ENCODE measurements at places on chromosomes 13 and 19.
A peak's percentile ranks its signal among the peaks of the same experiment; 100 is the strongest.

GRCh38 chr19:4533835-4534424 is 1.1 kb downstream of the PLIN5 start:
- H3K4me3 ChIP-seq = no peak overlapping the region
- H3K27ac ChIP-seq = no peak overlapping the region
- DNase-seq = no peak
- peaks cover 14% of the 10 kb centered on the region for H3K4me1 ChIP-seq

- no peaks in the 10 kb centered on the region for H3K36me3 ChIP-seq
- H3K4me1 ChIP-seq = peaks cover 38% of the 10 kb centered on the region
- DNase-seq = peak; percentile 91
- H3K27me3 ChIP-seq = no peaks in the 10 kb centered on the region
- peak overlapping the region; percentile 91 for H3K27ac ChIP-seq
Measured at GRCh38 chr19:16070366-16070990, 5.8 kb upstream of the TPM4 start.

- no peak overlapping the region for H3K4me3 ChIP-seq
- no peaks in the 10 kb centered on the region for H3K36me3 ChIP-seq
- no peak overlapping the region for H3K27ac ChIP-seq
- no peaks in the 10 kb centered on the region for H3K4me1 ChIP-seq
- DNase-seq = no peak
Measured at GRCh38 chr13:43908156-43909126, 28.7 kb downstream of the LACC1 start.

- H3K4me1 ChIP-seq = no peaks in the 10 kb centered on the region
- no peaks in the 10 kb centered on the region for H3K36me3 ChIP-seq
- H3K4me3 ChIP-seq = no peak overlapping the region
- H3K27me3 ChIP-seq = no peaks in the 10 kb centered on the region
- H3K27ac ChIP-seq = no peak overlapping the region
- DNase-seq = no peak
Measured at GRCh38 chr13:47841151-47841550, 159.9 kb downstream of the SUCLA2 start.

GRCh38 chr19:48290401-48290770 is 20.5 kb downstream of the ZNF114 start:
- no peak overlapping the region for H3K27ac ChIP-seq
- H3K4me3 ChIP-seq = no peak overlapping the region
- no peak for DNase-seq
- no peaks in the 10 kb centered on the region for H3K36me3 ChIP-seq
- peaks cover 5% of the 10 kb centered on the region for H3K27me3 ChIP-seq

DNA sequence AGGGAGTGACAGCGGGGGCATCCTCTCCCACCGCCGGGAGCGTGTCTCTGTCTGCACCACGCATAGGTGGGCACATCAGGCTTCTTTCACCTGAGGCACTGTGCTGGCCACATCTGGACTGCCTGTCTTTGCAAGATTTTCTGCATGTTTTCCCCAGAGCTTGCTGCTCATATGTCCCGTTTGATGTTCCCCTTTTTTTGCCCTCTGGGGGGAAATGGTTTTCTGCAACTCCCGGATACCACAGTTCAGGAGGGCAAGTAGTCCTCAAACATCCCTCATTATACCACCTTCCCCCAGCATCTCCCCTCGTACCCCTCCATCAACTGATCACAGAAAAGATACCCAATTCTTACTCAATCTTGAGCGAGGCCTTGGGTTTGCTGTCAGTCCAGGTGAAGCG is 168.0 kb downstream of the PAN3 start:
- DNase-seq = no peak
- H3K36me3 ChIP-seq = no peaks in the 10 kb centered on the region
- H3K27ac ChIP-seq = no peak overlapping the region

DNA sequence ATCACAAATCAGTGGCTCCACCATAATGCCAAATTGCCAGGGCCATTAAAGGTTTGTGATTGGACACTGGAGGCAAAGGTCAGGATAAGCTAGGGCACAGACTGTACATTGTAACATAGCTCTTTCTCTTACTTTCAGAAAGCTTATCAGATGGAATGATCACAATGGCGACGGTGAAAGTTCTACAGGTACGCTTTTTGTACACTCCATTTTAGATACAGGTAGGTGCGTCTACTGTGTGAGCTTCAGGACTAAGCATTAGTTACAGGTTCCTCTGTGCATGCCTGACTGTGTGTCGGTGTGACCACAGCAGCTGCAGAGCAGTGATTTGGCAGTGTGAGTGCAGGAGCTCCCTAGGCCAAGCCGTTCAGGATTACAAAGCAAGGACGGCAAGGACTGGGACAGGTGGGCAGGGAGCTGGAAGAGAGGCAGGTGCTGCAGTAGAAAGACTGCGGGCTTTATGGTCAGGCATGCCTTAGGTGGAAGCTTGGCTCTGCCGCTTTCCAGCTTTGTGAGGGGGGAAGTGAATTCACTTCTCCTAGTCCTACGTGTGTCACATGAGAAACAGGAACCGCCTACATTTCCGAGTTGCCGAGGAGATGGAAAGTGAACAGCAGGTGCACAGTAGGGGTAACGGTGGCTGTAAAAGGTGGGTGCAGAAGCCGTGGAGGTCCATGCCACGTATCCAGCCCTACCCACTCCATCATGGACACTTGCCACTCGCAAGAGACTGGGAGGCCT is 49.6 kb downstream of the MRPL57 start:
- H3K36me3 ChIP-seq = no peaks in the 10 kb centered on the region
- H3K27me3 ChIP-seq = no peaks in the 10 kb centered on the region
- no peaks in the 10 kb centered on the region for H3K4me1 ChIP-seq
- no peak overlapping the region for H3K4me3 ChIP-seq
- DNase-seq = no peak

- no peak for DNase-seq
- no peak overlapping the region for H3K4me3 ChIP-seq
- peaks cover 12% of the 10 kb centered on the region for H3K4me1 ChIP-seq
- no peaks in the 10 kb centered on the region for H3K36me3 ChIP-seq
- no peaks in the 10 kb centered on the region for H3K27me3 ChIP-seq
Measured at GRCh38 chr13:40121722-40122121, 466.3 kb downstream of the COG6 start.

- H3K4me1 ChIP-seq = no peaks in the 10 kb centered on the region
- H3K27ac ChIP-seq = no peak overlapping the region
- no peaks in the 10 kb centered on the region for H3K27me3 ChIP-seq
Measured at GRCh38 chr13:62551588-62551987, 1135.9 kb upstream of the PCDH20 start.

DNA sequence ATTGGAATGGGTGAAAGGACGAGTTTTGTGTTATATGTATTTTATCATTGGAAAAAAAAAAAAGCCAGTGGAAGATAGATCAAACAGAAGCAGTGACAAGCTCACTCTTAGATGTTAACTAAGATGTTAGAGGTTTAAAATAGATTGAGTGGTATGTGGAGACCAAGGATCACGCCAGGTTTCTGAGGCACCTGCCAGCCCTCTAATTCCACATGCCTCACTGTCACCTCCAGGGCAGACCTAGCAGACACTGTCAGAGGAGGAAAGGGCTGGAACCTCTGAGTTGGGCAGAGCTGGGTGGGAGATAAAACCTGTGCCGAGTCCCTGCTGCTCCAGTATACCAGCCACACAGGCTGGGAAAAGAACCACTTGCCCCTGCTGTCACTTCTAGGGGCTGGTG is 57.5 kb upstream of the SIAH3 start:
- H3K27me3 ChIP-seq = no peaks in the 10 kb centered on the region
- no peaks in the 10 kb centered on the region for H3K4me1 ChIP-seq
- no peak for DNase-seq
- no peaks in the 10 kb centered on the region for H3K36me3 ChIP-seq
- H3K4me3 ChIP-seq = no peak overlapping the region

- no peaks in the 10 kb centered on the region for H3K27me3 ChIP-seq
- DNase-seq = no peak
- peaks cover 64% of the 10 kb centered on the region for H3K36me3 ChIP-seq
- H3K4me1 ChIP-seq = peaks cover 3% of the 10 kb centered on the region
- no peak overlapping the region for H3K4me3 ChIP-seq
Measured at GRCh38 chr19:48986211-48986610, 6.9 kb downstream of the GYS1 start.

DNA sequence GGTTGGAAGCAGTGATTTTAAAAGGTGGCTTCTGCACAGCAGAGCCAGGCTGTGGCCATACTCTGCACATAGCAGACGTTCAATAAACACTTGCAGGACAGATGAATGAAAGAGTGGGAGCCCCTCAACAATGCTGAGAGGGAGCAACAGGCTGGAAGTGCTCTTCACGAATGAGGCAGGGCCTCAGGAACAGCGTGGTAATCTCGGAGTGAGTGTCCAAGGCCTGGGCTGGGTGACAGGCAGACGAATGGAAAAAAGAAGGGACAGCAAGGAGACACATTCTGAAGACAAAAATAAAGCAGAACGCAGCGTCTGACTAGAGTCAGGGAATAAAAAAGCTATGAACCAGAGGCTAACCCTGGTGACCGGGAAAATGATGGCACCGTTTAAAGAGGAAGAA is 11.1 kb downstream of the GJA3 start:
- no peaks in the 10 kb centered on the region for H3K36me3 ChIP-seq
- no peak overlapping the region for H3K4me3 ChIP-seq
- no peaks in the 10 kb centered on the region for H3K4me1 ChIP-seq
- no peak overlapping the region for H3K27ac ChIP-seq
- DNase-seq = no peak
- peaks cover 46% of the 10 kb centered on the region for H3K27me3 ChIP-seq

DNA sequence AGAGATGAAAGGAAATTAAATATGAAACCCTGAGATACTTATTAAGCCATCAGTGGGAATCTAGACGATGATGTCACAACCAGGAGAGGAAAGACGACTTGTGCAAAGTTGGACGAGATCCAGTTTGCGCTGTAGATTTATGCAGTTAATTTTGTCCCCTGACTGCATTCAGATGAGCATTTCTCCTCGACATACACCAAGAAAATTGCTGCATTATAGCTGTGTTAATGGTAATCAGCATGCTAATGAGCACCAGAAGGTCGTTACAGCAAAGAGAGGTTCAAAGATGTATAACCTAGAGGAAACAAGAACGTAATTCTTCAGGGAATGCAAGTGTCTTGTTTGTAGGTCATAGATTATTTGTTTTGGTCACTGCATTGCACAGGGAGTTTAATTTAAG is 371.7 kb downstream of the RBM26 start:
- no peaks in the 10 kb centered on the region for H3K4me1 ChIP-seq
- H3K27ac ChIP-seq = no peak overlapping the region
- no peak overlapping the region for H3K4me3 ChIP-seq
- no peak for DNase-seq

DNA sequence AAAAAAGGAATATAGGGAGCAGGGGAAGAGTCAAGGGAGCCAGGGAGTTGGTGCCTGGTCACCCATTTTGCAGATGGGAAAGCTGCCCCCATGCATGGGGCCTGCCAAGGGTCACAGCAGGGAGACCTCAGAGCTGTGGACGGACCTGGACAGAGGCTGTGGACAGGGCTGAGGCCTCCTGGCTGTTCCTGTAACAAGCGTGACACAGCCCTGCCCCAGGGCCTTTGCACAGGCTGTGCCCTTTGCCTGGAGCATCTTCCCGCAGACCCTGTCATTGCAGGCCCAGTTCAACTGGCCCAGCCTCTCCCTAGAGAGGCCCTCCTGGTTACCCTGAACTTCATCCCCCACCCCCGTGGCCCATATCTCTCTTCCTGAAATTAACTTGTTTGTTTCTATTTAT is 6.4 kb downstream of the TNFAIP8L1 start:
- DNase-seq = no peak
- H3K4me1 ChIP-seq = no peaks in the 10 kb centered on the region
- no peak overlapping the region for H3K4me3 ChIP-seq
- no peaks in the 10 kb centered on the region for H3K27me3 ChIP-seq
- H3K36me3 ChIP-seq = no peaks in the 10 kb centered on the region

- no peak for DNase-seq
- H3K36me3 ChIP-seq = no peaks in the 10 kb centered on the region
- H3K27me3 ChIP-seq = no peaks in the 10 kb centered on the region
- no peak overlapping the region for H3K4me3 ChIP-seq
- no peak overlapping the region for H3K27ac ChIP-seq
- H3K4me1 ChIP-seq = no peaks in the 10 kb centered on the region
Measured at GRCh38 chr13:71801781-71802180, 65.2 kb downstream of the DACH1 start.

- H3K36me3 ChIP-seq = no peaks in the 10 kb centered on the region
- DNase-seq = no peak
- no peaks in the 10 kb centered on the region for H3K27me3 ChIP-seq
Measured at GRCh38 chr13:111202156-111202621, 87.1 kb downstream of the ARHGEF7 start.

DNA sequence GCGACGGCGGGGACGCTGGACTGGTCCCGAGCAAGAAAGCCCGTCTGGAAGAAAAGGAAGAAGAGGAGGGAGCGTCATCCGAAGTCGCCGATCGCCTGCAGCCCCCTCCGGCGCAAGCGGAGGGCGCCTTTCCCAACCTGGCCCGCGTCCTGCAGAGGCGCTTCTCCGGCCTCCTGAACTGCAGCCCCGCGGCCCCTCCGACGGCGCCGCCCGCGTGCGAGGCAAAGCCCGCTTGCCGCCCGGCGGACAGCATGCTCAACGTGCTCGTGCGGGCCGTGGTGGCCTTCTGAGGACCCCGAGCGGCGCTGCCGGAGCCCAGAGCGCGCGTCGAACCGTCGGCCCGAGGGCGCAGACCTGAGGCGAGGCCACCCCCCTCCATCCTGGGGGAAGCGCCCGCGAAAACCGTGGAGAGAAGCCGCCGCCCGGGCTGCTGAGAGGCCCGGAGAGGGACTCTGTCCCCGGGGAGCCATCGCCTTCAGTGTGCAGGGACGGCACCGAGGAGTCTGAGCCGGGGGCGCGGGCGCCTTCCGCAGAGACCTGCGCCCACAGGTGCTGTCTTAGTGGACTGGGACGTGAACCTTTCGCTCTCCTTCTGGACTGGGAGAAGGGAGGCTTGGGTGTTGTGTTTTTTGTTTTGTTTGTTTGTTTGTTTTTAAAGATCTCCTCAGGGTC is 3.5 kb downstream of the IER2 start:
- peak overlapping the region; percentile 99 for H3K27ac ChIP-seq
- H3K4me3 ChIP-seq = peak overlapping the region; percentile 96
- no peaks in the 10 kb centered on the region for H3K36me3 ChIP-seq
- no peaks in the 10 kb centered on the region for H3K27me3 ChIP-seq

- no peak for DNase-seq
- no peak overlapping the region for H3K27ac ChIP-seq
- no peaks in the 10 kb centered on the region for H3K36me3 ChIP-seq
- H3K4me3 ChIP-seq = no peak overlapping the region
- H3K4me1 ChIP-seq = no peaks in the 10 kb centered on the region
- no peaks in the 10 kb centered on the region for H3K27me3 ChIP-seq
Measured at GRCh38 chr13:74194846-74195245, 60.6 kb upstream of the KLF12 start.

- no peaks in the 10 kb centered on the region for H3K27me3 ChIP-seq
- DNase-seq = no peak
- H3K27ac ChIP-seq = no peak overlapping the region
- no peaks in the 10 kb centered on the region for H3K4me1 ChIP-seq
- no peak overlapping the region for H3K4me3 ChIP-seq
Measured at GRCh38 chr13:67806796-67807195, 576.7 kb upstream of the PCDH9 start.

GRCh38 chr19:584240-585001 is 5.3 kb upstream of the HCN2 start:
- peaks cover 10% of the 10 kb centered on the region for H3K4me1 ChIP-seq
- H3K36me3 ChIP-seq = peaks cover 35% of the 10 kb centered on the region
- no peak overlapping the region for H3K27ac ChIP-seq
- DNase-seq = peak; percentile 77

GRCh38 chr13:99617474-99618255 is 116.4 kb downstream of the TM9SF2 start:
- H3K4me3 ChIP-seq = no peak overlapping the region
- H3K27me3 ChIP-seq = no peaks in the 10 kb centered on the region
- H3K27ac ChIP-seq = no peak overlapping the region
